Thyroid gland (tissue), 4 donors: ENCODE measurements at places on chromosomes 3 and 15. TPM values are rescaled to one million over a fixed set of nuclear protein-coding genes. Genes with fewer than 3 reads are reported as not detected.

The MITF gene
- total RNA-seq = 29.5 TPM

DNA sequence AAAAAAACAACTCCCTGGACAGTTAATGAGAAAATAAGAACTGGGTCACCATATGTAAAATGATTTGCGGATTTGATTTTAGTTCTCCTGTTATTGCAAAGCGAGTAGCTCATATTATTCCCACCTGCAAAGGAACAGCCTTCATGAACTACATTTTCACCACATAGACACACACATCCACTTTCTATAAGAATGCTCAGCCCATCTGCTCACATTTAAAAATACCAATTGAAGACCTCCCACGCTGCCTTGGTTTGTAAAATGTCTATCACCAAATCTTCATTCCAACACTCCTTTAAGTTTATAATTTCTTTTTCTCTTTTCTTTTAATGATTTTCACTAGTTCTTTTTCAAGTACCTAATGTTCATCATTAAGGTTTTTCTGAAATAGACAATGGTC, 148.6 kb downstream of the FGF12 start:
- DNase-seq = no peak

The RPL32 gene
- total RNA-seq = 809 TPM

DNA sequence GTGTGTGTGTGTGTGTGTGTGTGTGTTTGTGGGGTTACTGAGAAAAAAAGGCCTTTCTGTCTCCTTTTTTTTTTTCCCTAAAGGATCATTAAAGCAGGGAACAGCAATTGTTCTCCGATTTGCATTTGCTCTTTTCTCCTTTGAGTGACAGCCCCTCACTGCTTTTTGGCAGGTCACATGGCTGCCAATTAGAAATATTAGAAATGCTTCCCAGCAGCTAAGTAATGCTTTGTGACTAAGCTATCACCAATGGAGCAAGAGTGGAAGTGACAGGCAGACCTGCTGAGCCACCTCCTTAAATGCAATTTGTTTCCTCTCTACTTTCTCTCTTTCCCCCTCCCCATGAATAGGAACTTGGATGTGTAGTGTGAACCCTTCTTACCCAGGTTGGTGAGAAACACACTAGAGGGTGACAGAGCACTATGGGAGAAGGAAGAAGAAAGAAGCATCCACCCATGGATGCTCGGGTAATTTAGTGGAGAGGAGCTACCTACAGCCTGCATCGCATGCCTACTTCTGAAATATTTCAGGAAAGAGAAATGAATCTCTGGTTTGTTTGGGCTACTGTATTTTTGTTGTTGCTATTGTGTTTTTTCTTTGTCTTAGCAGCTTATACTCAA, 165.2 kb upstream of the PDZRN3 start:
- no peak for DNase-seq

The EIF4E3 gene
- total RNA-seq = 26.2 TPM
